Mammary epithelial cell (primary cell): ENCODE measurements at places on chromosomes 6 and 20. TPM values are rescaled to one million over a fixed set of nuclear protein-coding genes. Genes with fewer than 3 reads are reported as not detected.

Gene SLC22A16
- polyA plus RNA-seq = not detected

Gene KIF16B
- polyA plus RNA-seq = 4.6 TPM

Gene MTFR2
- polyA plus RNA-seq = 13.2 TPM

Gene PNPLA1
- not detected for polyA plus RNA-seq

DNA sequence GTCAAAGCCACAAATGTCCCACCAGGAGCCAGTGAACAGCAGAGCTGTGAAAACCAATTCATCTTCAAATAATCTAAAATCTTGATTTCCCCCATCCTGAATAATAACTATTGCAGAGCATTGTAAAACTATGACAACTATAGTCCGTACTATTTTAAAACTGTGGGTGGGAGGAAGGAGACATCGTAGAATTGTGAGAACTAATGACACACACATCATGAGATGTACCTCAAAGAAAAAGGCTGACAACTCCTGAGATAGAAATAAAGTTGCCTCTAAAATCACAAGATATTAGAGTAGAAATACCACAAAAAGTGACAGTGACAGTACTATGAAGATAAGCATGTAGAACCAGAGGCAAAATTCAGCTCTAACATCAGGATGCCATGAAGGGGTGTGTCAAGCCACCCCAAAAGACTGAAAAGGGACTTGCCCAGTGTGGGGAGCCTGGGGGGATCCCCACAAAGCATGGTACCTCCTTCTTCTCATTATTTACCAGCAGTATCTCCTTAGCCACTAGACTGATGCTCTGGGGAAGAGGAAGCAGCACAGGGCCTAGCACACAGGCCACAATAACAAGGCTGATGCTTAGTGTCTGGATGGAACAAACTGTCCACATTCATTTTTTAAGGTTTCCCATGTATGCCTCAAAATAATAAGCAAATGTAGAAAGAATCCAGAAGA, 13.4 kb downstream of the NAPB start:
- no peak for DNase-seq

- DNase-seq = peak; percentile 90
These were observed 2.2 kb upstream of the PARD6B start for GRCh38 chr20:50728981-50729874.

DNA sequence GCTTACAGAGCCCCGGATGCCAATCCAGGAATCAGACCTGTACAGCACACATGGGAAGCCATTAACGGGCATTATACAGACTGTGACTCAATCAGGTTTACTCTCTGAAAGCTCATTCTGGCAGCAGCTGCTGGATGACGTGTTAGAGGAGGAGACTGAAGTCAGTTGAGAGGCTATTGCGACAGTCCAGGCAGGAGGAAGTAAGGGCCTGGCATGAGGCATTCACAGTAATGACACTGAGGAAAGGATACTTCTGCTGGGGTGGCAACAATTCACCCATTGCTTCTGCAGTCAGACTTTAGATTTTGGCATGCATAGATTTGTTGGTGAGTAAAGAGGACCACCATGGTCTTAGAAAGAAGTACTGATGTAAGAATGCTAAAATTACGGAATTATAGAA, 151.0 kb upstream of the HEY2 start:
- DNase-seq = peak; percentile 71

DNA sequence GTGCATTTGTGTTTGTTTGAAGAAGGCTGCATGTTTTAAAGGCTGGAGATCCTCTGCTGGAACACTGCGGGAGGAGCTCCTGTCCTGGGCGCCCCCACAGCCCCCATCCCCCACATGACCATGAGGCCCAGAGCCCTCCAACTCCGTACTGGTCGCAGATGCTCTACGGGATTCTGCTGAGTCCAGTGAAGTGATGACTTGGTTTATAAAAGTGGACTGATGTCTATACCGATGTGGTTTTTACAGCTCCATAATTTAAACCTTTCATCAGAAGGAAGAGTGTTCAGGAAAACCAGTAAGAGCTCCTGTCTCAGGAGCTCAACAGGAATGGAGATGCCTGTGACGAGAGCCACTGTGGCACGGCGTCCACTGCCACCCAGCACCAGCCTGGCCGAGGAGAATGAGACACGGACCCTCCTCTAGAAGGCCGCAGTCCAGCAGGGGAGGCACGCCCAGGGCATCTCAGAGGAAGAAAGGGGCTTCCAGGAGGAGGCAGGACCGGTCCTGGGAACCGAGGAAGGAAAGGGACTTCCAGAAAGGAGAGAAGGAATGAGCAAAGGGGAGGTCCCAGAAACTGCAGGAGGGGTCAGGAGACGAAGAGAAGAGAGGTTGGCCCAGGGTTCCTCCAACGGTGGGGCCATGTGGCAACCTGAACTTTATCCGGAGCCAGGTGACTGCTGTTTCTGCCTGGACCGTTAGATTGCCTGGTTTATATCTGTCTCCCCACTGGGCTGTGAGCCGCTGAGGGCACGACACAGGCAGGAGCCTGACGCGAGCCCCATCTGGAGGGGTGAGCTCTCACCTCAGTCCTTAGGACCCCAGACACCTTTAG, 26.9 kb downstream of the BFSP1 start:
- DNase-seq = no peak

- peak; percentile 52 for DNase-seq
These were observed 9.9 kb upstream of the RFPL4B start for GRCh38 chr6:112337209-112337638.

GRCh38 chr6:9537381-9537780, 877.5 kb downstream of the TFAP2A start:
- no peak for DNase-seq

DNA sequence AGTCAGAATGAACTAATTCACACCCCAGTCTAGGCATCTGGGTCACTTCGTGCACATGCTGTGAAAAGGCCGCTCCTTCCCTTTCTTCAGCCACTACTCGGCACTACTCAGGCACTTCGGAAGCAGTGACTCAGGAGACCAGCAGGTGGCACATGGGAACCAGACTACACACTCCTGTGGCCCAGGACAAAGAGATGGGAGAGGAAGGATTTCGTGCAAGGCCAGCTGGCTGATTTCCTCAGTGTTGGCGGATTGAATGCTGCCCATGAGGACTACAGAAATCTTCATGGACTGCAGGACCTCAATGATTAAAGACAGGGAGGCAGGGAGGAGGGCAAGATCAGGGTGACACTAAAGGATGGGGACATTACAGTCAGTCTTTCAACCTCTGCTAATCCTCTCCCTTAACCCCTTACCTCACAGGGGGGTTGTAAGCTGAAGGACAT, 117.8 kb upstream of the SPACA1 start:
- DNase-seq = peak; percentile 67

GRCh38 chr6:82094166-82094806, 153.3 kb downstream of the IBTK start:
- DNase-seq = no peak

GRCh38 chr20:57589728-57590484, 29.0 kb downstream of the PCK1 start:
- DNase-seq = no peak

DNA sequence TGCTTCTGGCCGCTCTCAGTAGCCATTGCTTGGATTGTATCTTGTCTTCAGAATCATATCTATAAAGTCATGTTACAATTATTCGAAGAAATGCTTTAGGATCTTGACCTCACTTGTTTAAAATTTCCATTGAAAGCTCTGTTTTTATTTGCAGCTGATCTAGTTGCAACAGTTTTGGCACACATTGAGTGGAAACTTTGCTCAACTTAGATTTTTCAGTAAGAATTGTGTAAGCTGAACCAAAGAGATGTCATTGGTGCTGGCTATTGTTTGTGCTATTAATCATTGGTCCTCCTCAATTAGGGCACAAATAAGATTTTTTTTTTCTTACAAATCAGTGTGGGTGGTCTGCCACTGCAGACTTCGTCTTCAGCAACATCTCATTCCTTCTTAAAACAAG, 649.2 kb downstream of the MMUT start:
- DNase-seq = no peak

GRCh38 chr6:73803562-73804241, 107.7 kb downstream of the CD109 start:
- DNase-seq = peak; percentile 91

- peak; percentile 58 for DNase-seq
These were observed 533.6 kb downstream of the HAO1 start for GRCh38 chr20:7406671-7407070.

GRCh38 chr6:85703406-85703805, 60.7 kb upstream of the SYNCRIP start:
- DNase-seq = no peak

- peak; percentile 14 for DNase-seq
These were observed 1.4 kb downstream of the CDC5L start for GRCh38 chr6:44388887-44389286.

DNA sequence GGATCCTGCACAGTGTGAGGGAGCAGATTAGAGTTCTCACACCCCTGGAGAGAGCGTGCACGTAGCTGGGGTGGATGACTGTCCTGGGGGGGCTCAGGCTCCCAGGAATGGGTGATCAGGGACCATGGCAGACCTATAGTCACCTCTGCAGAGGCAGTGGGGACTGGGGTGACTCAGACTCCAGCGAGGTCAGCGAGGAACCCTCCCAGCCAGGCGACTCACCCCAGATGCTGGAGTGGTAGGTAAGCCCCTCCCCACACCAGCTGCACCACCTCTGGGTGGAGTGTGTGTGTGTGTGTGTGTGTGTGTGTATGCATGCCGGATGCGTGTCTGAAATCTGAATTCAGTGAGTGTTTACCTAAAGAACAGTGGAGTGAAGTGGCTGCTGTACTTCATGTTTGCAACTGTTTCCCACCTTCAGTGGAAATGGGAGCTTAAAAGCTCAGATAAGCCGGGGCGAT, 17.4 kb upstream of the GTSF1L start:
- DNase-seq = peak; percentile 35

- no peak for DNase-seq
These were observed 21.1 kb downstream of the HDGFL1 start for GRCh38 chr6:22590423-22590822.

- no peak for DNase-seq
These were observed 7.4 kb upstream of the SLC22A2 start for GRCh38 chr6:160265869-160266476.

GRCh38 chr6:27814665-27815424, 97.4 kb downstream of the OR2B2 start:
- DNase-seq = peak; percentile 92

DNA sequence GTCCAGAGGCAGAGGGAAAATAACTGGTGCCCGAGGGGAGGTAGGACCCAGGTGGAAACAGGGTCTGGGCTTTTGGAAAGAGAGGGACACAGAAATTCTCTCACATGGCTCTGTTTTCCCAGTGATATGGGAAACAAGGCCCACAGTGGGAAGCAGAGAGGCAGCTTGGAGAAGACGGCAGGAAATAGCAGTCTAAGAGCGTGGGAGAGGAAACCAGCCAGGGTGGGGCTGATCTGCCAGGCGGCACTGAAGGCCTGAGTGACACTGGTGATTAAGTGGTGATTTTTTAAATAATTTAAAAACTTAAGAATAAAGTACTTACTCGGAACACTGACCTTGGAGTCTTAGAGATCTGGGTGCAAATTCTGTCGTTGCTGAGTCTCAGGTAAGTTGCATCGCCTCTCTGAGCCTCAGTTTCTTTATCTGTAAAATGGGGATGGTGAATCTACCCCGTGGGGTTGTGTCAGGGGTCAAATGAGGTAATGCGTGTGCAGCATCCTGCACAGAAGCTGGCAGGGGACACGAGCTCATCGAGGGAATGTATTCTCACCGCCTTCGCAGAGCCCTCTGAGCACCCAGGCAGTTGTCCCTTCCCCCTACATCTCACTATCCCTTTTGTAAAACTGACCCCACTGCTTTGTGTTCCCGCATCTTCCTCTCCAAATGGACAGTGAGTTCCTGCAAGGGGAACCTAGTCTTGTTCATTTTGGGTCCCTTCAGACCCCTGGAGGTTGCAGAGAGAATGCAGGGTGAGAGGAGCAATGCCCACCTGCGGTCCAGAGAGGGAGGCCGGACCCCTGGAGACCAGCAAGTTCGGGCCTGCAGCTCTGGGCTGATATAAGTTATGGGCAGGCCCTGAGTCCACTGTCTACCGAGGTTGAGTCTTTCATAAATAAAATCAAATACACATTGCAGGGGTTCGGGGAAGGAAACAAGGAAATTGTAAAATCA, 228.6 kb upstream of the PMEPA1 start:
- DNase-seq = no peak

- no peak for DNase-seq
These were observed 60.0 kb upstream of the SLC32A1 start for GRCh38 chr20:38664284-38664683.

DNA sequence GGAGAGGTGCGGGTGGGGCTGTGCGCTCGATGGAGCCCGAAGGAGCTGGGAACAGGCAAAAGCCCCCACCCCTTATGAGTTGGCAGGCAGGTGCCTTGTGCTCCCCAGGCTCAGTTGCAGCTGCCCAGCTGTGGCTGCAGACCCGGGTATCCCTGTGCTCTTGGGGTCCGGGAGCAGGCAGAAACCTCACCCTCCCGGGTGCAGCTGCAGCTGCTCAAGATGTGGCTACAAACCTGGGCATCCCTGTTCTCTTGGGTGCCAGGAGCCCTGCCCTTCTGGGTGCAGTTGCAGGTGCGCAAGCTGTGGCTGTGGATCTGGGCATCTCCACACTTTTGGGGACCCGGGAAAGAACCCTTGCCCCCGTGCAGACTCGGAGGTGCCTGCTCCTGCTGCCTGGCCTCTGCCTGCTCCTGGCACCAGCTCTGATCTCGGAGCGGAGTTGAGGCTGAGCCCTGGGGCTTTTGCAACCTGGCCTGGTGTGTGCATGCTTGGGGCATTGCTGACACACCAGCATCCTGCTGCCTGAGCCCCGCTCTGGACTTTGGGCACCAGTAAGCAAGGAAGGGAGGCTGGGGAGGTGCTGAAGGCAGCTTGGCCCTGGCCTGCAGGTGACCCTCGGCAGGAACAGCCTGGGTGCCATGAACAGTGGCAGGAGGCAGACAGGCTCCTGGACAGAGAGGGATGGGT, 21.6 kb downstream of the OR2J3 start:
- DNase-seq = no peak

GRCh38 chr6:37277001-37277409, 19.1 kb upstream of the TMEM217 start:
- DNase-seq = no peak

DNA sequence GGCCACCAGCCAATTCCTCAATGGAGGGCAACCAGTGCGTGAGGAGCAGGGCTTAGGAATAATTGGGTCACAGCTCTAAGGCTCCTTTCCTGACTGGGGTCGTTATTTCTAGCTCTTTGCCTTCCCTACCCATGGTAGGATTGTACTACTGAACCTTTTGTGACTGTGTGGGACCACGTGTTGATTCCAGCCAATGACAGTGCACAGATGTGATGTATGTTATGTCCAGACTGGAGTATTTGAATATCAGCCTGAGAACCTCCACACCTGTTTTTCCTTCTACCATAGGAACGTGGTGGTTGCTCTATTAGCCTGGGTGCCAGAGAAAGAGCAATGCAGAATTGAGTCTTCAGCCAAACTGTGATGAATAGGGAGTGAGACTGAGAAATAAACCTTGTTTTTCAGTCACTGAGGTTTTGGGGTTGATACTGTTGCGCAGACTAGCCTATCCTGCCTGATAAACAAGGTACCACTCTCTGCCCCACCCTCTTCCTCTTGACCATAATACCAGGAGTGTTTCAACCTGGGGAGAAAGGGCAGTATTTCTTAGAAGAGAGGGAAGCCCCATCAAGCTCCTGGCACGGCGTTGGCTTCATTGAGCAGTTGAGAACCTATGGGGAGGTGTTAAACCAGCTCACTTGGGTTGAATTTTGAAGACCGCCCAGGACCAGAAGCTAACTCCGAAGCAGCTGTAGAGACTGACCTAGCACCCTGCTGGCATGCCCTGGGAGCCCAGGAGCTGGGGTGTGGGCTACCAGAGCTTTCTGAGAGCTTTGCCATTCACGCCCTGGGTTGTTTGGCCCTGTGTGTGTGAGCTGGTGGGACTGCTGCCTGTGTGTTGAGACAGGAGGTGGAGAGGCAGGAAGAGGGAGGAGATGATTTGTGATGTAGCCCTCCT, 105.5 kb upstream of the BACH2 start:
- DNase-seq = no peak
